NCI-H1436 (cell line): ENCODE measurements at places on chromosomes 4 and X.

DNA sequence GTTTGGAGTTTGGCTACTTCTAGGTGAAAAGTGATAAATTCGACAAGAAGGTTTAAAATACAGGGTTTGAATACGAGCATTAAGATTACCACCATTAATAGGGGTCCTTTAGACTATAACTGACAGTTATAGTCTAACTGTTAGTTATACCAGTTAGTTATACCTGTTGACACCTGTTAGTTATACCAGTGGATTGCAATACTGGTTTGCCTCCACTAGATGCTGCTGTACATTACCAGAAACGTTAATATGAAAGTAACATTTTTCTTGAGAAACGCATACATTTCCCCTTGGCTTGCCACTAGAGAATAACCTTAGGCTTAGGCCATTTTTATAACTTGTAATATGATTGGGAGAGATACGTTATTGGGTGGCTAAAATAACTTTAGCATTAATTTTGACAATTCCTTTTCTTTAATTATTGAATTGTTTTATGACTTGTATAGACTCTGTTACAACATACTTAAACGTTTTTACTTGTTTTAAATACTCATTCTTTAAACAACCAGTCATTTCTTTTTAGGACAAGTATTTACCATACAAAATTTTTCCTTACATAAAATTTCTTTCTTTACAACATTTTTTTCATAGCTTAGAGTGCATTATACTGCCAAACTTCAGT is 911.2 kb downstream of the FSTL5 start:
- peak; percentile 2 for DNase-seq

DNA sequence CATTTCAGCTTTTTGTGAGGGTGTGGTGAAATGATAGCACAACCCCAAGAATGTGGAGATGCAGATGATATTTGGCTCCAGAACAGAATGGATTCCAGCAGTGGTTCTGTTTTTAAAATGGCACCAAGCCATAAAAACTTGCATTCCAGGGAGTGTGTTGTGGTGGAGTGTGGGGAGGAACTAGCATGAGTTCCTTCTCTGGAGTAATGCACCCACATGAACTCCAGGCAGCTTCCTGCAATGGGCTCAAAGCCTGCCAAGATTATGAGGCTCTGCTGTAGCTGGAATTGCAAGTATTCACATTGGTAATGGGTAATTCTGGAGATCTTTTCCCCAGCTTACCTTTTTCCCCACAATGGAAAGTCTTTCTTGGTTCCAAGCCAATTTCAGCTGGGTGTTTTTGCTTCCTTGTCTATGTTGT is 161.4 kb downstream of the RAB28 start:
- no peak for DNase-seq

DNA sequence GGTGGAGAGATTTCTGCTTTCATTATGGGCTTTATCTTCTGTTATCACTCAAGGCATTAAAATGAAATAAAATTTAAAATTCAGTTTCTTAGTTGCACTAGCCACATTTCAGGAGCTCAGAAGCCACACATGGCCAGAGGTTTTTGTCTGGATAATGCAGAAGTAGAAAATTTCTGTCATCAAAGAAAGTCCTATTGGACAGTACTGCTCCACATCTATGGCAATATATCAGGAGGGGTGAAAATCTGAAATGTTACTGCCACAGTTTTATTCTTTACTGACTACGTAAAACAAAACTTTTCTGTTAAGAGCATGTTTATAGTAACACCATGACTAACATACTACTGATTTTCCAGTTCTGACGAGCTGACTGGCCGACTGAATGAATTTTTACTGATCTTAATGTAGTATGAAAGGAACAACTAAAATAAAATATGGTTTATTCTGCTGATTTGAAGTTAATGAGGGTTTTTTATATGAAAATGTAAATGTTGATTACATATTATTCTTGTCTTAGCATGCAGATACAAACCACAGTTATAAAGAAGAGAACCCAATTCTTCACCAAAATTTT is 264.0 kb upstream of the HAND2 start:
- no peak for DNase-seq

DNA sequence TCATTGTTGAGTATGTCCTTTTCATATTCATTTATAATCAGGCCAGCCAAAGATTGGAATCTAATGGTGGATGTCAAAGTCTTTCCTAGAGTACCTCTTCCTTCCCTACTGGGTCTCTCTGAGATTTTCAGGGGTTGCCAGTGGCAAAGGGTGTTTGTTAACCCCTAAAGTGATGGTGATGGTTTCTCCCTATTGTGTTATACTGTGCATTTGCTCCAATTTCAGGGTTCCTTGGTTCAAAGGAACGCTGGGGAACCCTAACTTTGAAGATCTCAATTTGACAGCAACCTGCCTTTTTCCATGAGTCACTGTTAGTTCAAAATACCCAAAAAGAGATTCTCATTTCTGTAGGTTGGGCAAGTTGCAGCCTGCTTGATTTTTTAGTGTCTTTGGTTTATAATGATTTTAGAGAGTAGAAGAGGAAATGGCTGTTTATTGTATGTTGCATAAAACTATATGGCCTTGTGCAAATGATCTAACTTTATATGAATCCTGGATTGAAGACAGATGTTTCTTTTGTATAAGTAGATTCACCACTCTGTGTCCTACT is 23.0 kb downstream of the GAB1 start:
- no peak for DNase-seq

DNA sequence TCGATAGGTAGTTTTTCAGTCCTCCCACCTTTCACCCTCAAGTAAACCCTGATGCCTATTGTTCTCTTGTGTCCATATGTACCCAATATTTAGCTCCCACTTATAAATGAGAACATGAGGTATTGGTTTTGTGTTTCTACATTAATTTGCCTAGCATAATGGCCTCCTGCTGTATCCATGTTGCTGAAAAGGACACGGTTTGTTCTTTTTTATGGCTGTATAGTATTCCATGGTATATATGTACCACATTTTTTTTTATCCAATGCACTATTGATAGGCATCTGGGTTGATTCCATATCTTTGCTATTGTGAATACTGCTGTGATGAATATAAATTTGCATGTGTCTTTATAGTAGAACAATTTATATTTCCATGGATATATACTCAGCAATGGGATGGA is 199.2 kb downstream of the RAB28 start:
- DNase-seq = no peak

DNA sequence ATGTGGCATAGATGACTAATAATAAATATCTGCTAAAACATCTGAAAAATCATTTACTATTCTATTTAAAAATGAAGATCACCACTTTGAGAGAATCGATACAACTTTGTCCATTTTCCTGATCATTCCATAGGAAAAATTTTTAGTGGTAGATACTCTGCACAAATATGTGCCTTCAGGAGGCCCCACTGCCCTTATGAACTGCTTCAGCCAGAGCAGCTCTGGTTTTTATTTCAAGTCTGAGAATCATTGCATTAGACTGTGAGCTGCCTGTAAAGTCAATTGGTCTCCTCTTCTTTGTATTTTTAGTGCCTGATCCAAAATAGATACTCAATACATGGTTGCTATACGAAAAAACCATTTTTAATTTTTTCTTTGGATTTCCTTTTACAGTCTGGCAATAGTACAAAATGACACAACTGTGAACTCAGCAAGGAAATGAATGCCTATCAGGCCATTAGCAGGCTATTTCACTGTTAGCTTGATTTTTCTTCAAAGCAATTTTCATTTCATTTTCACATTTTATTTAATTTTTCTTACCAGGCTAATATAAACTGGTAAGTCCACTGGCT is 69.1 kb downstream of the SHISA3 start:
- DNase-seq = no peak

DNA sequence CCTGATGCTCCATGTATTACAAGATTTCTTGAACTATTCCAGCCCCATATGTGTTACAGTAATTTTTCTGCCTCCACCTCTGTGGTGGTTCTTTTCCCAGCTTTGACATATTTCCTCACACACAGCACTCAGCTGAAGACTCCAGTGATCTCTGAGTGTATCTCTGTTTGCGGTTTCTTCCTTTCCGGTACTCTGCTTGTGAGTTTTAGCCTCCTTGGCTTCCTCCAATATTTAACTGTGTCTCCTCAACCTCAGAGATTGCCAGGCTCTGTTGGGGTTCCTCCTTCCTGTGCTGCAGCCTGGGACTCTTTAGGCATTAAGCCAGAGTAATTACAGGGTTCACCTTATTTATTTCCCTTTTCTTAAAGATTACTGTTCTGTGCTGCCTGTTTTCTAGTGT is 73.2 kb downstream of the NFKB1 start:
- no peak for DNase-seq

DNA sequence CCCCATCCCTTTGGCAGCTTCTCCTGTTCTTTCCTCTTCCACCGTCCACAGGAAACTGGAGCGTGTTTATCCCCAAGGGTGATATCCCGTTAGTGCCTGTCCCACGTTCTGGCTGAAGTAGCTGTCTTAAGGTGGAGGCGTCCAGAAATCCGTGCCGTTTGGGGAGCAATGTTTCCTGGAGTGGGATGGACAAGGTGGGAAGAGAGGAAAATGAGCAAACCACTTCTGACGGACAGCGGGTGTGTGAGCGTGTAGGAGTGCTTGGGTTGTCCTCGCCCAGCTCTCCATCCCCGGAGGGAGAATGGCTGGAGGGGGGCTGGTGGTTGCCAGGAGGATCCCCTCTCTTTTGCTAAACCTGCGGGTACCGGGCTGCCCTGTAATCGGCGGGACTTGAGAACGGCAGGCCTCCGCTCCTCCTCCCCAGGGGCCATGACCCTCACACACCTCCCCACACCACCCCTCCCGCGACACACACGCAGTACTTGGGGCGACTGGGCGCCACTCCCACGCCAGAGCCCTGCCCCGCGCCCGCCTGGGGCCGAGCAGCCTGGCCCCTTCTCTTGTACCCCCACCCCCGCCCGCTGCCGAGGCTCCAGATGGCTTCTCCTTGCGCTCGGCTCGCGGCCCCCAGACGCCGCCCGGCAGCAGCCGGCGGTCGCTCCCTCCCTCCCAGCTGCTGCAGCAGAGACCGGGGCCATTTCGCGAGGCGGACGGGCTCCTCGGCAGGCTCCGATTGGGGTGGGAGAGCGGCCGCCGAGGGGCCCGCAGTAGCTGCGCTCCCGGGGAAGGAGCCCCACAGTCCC is 13.9 kb upstream of the PRDM8 start:
- no peak for DNase-seq

DNA sequence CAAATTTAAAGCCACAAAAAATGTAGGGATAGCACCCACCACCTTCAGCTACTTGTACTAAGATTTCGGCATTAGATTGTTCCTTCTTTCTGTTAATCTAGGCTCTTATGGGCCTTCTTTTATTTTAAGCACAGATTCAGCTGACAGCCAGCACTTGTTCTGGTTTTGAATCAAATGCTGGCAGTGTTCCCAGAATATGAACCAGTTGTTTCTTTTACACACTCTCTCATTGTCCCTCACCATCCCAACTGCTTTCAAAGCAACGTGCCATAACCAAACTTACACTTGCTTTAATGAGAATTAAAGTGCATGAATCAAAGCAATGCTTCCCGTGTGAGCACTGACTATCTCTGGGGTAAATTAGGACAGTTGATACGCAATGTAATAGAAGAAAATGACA is 744.5 kb upstream of the FAM241A start:
- DNase-seq = peak; percentile 33

DNA sequence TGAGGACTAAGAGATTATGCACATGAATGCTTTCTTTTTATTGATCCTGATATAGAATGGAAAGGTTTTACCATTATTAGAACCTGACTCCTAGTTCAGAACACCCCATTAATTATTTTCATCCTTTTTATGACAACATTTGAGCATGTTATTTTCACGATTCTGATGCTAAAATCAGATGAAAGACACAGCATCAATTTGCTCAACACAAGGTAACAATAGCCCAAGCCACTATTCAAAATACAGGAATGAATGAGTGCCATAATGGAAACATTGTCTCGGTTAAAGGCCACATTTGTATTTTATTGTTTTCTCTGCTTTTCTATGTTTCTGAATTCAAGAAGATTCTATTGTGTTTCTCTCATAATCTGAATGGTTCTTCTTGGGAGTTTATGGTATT is 126.3 kb upstream of the POF1B start:
- no peak for DNase-seq

DNA sequence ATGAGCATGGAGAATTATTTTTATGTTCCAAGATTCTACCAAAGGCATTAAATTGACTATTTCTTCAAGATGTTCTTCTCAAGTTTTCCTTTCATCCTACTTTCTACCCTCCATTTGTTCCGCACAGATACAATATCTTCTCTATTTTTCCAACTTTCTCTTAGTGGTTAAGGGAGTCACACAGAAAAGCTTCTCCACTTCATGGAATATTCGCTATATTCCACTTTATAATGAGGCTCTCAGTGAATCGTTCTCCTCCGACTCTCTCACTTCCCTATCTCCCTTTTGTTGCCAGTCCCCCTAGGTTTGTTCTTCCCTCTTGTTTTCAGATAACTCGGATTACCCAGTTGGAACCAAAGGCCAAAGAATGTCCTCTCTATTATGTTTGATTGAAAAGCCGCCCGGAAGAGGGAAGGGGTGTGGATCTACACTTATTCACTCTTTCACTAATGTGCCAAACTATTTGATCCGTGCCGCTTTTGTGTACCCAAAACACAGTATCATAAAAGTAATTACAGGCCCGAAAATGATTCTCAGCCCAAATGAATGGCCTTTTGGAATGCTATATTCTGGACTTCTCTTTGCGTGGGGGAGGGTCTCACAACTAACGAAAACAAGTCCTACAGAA is 1.2 kb downstream of the SH3D19 start:
- no peak for DNase-seq

GRCh38 chrX:45851434-45851991 is 650.8 kb upstream of the DIPK2B start:
- no peak for DNase-seq

DNA sequence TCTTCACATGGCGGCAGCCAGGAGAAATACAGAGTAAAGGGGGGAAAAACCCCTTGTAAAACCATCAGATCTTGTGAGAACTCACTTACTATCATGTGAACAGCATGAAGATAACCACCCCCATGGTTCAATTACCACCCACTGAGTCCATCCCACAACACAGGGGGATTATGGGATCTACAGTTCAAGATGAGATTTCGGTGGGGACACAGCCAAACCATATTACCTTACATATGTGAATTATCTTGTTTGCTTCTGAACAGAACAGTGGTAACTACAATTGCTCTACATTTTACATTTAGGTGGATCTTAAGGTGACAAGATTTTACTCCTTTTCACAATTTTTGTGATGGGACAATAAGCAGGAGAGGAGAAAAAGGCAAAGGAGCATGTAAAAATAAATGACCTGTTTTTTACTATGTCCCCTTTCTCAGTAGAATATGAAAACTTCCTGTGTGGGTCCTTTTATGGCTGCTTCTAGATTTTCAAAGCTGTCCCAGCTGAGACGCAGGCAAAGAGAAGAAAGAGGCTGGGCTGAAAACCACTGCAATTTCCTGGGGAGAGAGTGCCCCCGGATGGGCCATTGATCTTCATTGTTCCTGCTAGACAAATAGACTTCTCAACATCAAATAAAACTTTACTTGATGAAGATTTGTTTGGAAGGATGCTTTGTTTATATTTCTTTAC is 45.9 kb upstream of the PGM2 start:
- no peak for DNase-seq
